ENCODE measurements at places on chromosomes 13 and 19. TPM values are rescaled to one million over a fixed set of nuclear protein-coding genes. Genes with fewer than 3 reads are reported as not detected.

The DNAAF3 gene
- 0.52 TPM for total RNA-seq

The GNG7 gene
- 15.6 TPM for total RNA-seq

The ZNF17 gene
- total RNA-seq: 9.1 TPM

The RNF113B gene
- not detected for total RNA-seq

The MYPOP gene
- 2.7 TPM for total RNA-seq

Data from gastroesophageal sphincter (tissue), 4 donors.